ENCODE measurements at places on chromosomes 6 and 20.
A peak's percentile ranks its signal among the peaks of the same experiment; 100 is the strongest.

- DNase-seq = no peak
These were observed 52.6 kb downstream of the FIG4 start for GRCh38 chr6:109743739-109744138.

DNA sequence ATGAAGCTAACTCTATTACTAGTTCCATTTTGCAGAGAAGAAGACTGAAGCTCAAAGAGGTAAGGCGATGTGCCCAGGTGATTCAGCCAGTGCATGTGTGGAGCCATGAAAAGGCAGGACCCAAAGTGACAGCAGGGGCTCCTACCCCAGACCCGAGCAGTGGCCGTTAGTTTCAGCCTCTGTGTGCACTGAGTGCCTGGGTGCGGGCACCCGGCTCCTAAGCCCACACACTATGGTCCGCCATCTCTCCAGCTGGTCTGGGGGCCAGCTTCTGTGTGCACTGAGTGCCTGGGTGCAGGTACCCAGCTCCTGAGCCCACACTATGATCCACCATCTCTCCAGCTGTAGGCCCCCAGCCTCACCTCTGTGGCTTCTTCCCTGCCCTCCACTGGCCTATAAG lies 123.5 kb upstream of the CST7 start:
- DNase-seq = no peak

DNA sequence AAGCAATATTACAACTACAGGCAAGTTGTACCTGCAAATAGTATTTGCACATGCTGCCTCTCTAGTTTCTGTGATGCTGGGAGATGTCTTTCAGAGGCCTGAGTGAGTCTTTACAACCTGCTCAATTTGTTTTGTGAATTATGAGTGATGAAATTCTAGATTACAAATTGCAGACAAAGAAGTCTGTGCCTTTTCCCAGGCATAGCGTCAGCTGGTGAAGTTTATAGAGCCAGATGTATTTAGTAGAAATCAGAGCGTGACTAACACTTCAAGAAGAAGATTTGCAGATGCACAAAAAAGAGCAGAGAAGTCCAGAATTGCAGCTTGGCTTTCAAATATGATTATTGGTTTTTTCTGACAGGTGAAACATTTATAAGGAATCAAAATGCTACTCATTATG lies 289.9 kb downstream of the PLCB1 start:
- DNase-seq = no peak

GRCh38 chr6:26159357-26160273 lies 72.4 kb downstream of the HFE start:
- no peak for DNase-seq

GRCh38 chr20:4435671-4436455 lies 285.8 kb upstream of the PRND start:
- DNase-seq = no peak

DNA sequence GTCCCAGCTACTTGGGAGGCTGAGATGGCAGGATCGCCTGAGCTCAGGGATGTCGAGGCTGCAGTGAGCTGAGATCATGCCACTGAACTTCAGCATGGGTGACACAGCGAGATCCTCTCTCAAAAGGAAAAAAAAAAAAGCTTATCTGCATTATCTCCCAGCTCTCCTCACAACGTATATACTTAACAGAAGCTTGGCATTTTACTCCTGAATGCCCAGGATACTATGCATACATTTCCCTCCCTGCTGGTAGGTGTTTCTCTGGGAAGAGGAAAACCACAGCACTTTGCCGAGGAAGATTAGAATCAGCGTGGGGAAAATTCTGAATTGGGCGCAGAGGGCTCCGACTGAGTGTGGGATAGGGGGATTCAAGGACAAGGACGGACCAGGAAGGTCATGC lies 800.6 kb downstream of the DHX35 start:
- no peak for DNase-seq

DNA sequence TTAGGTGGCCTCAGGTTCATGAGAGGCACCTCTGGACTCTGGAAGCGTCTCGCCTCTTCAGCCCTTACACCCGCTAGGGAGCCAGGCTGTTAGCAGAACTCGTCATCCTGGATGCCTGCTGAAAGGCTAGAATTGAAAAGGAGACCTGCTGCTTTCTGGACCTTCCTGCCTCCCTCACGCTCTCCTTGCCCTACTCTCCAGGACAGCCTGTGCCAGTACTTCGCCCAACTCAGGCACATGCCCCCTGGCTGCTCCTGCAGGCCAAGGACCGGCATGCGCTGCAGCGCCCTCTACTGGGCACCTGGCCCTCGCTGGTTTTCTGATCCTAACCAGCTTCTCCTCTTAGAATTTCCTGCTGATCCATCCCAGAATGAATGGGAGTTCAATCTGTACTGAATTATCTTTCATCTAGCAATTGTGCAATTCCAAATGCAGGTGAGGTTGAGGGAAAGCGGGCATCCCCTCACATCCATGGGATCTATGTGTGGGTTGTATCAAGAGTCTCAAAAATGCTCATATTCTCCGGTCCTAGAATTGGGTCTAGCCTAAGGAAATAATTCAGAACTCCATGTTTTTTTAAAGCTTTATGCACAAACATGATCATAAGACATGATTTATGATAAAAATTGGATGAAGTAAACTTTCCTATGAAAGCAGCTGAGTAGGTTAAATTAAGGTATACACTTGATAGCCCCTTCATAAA lies 78.0 kb downstream of the PTPN1 start:
- DNase-seq = peak; percentile 68

DNA sequence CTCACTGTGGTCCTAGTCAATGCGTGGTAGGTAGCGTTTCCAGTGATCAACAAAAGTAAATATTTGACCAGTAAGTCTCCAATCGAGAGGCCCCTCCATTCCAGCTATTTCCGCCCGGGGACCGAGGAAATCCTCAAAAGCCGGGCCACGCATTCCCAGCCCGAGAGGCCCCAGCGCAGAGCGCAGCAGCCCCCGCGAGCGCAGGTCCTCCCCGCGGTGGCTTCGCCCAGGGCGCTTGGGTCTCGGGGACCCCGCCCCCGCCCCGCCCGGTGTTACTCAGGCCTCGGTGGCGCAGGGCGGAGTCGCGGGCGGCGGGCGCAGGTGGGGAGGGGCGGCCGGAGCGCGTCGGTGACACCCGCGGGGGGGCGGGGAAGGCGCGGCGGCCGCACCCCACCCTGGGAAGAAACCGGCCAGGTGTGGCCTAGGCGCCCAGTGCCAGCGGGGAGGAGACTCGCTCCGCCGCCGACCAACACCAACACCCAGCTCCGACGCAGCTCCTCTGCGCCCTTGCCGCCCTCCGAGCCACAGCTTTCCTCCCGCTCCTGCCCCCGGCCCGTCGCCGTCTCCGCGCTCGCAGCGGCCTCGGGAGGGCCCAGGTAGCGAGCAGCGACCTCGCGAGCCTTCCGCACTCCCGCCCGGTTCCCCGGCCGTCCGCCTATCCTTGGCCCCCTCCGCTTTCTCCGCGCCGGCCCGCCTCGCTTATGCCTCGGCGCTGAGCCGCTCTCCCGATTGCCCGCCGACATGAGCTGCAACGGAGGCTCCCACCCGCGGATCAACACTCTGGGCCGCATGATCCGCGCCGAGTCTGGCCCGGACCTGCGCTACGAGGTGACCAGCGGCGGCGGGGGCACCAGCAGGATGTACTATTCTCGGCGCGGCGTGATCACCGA lies at the start of gene DSP:
DSP (plus strand) TSS at position 497 of the 890 bp plus-strand sequence; CDS start at position 742, 245 bp downstream.
- DNase-seq = peak; percentile 5

- DNase-seq = no peak
These were observed 68.7 kb downstream of the TXNDC5 start for GRCh38 chr6:7841781-7842468.

DNA sequence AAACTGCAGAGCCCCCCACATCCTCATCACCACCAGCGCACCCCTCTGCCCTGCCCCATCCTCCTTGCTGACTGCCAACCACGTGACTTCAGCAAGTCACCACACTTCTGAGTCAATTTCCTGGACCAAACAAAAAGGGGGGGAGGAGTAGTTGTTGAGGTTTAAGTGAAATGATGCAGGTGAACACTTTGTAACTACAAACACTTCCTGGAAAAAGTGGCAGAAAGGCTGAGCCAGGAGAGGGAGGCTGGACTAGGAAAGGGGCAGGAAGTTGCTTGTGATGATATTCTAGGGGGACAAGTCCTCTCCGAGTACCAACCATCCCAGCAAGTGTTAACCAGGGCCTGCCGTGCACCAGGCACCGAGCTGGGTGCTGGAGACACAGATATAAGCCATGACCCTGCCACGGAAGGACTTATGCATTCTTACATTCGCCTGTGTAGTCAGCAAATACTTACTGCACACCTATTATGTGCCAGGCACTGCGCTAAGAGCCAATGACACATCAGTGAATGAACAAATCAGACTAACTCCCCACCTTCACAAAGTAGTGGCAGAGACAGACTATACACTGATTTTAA lies 67.3 kb downstream of the PREX1 start:
- peak; percentile 82 for DNase-seq

DNA sequence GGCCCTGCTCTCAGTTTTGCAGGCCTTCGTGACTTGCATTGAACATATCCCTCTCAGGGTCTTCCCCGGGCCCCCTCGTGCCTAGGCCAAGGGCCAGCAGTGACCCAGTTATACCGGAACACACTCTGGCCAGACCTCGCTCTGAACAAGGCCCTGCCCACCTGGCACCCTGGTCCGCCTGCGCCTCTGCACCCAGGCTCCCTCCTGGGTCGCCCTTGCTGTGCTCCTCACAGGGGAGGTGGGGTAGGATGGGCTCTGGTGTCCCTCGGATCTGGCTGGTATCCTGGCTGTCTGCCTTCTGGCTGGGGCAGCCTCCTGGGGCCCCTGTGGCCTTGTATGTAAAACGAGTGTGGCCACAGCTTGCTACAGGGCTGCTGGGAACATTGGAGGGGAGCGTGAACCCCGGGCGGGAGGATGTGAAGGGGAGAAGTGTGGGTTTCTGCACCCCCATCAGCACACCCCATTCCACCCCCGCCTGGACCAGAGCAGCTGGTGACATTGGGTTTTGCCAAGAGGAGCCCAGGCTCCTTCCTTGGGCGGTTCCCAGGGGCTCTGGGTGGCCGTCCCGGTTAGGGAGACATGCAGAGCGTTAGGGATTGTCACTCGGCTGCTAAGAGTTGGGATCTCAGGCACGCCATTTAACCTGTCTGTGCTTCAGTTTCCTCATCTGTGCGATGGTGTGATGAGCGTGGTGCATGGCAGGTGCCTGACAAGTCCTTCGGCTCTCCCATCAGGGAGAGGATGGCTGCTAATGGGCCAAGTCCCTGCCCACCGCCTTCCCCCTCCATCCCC lies 17.5 kb downstream of the SRC start:
- no peak for DNase-seq

DNA sequence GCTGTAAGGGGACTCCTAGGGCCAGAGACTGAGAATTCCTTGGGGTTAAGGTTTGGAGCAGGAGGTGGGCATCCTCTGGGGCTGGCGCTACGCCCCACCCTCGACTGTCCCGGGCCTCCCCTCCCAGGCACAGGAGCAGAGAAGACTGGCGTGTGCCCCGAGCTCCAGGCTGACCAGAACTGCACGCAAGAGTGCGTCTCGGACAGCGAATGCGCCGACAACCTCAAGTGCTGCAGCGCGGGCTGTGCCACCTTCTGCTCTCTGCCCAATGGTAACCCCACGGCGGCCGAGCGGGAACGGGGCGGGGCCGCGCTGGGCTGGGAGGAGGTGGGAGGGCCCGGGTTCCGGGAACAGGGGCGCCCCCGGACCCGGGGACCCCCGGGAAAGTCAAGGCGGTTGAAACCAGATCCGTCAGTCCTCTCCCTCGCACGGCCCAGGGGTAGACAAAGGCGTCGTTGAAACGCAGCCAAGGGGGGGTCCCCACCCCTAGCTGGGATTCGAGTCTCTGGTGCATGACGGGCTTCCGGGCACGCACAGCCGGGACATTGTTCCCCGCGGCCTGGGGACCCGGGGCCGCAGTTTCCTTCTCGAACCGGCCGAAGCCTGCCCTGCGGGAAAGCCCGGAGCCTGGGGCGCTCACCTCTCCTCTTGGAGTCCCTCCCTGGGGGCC lies 844 bp downstream of the WFDC2 start:
- DNase-seq = no peak

DNA sequence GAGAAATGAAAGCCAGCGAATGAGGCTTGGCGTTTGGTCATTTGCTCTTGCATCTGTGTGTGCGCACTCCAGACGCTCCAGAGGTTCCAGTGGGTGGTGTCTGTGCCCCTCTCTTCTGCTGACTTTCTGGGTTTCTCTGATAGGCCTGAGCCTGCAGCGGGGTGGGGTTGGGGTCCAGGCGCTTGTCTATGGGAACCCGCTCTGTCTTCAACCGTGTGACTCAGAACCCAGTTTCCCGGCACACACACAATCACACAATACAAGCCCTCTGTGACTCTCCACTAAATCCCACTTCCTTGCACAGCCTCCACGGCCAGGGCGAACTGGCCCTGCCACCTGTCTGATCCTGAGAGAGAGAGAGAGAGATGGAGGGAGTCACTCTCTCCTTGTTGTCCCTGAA lies 24.6 kb downstream of the RBM38 start:
- no peak for DNase-seq

GRCh38 chr20:38377039-38377685 lies 30.9 kb downstream of the LBP start:
- DNase-seq = no peak

- DNase-seq = peak; percentile 33
These were observed 72.4 kb upstream of the BACH2 start for GRCh38 chr6:90369024-90369519.

DNA sequence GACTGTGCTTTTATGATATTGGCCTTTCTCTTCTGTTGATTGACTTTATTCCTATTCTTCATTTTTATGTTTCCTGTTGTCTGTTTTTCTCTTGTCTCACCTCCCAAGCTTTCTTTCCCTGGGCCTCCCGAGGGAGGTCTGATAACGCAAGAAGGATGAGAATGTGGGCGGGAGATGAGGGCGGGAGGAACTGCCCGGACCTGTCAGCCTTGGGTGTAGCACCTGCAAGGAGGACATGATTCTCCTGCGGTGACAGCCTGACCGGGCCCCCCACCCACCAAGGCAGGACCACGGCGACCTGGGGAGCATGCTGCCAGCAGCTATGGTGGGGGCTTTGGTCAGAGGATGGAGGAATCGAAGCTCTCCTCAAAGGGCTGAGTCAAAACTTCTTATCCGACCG lies 86.9 kb downstream of the PLEKHG1 start:
- DNase-seq = no peak

GRCh38 chr6:23875006-23875405 lies 251.0 kb upstream of the NRSN1 start:
- no peak for DNase-seq

GRCh38 chr6:42166444-42167141 lies 6.6 kb upstream of the GUCA1A start:
- peak; percentile 78 for DNase-seq

- DNase-seq = no peak
These were observed 38.1 kb upstream of the THBS2 start for GRCh38 chr6:169291646-169292337.

DNA sequence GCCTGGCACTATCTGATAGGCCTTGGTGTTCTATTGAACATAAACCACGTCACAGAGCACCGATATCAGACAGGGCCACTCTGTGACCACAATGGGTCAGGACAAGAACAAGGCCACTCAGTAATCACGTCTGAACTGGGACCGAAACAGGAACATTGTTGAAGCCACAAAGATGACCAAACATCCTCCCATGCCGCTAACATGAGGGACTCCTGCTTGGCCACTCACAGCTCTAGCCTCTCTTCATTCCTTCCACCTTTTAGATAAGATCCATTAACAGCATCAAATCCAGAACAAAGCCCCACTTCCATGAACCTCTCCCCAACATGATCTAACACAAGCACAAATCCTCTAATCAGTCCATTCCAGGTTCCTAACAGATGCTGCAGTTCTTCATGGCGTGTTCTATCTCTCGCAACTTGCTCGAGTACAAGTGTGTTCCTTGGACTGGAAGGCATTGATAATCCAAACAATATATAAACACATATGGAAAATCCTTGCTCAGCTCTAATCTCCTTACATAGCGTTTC lies 7.4 kb downstream of the SIRT5 start:
- DNase-seq = no peak

Measured in CD4-positive, alpha-beta T cell treated with Interleukin-12 subunit alpha and Interleukin-12 subunit beta, for 1 hour (primary cell).